Left renal cortex interstitium (tissue), 4 donors: ENCODE measurements at places on chromosomes 5 and 9. TPM values are rescaled to one million over a fixed set of nuclear protein-coding genes. Genes with fewer than 3 reads are reported as not detected.

Gene BARHL1
- not detected for polyA plus RNA-seq

Gene SPATA31A5
- polyA plus RNA-seq = not detected

Gene SYNPO
- 115 TPM for polyA plus RNA-seq

Gene SLC6A19
- polyA plus RNA-seq = 35.4 TPM

Gene RBM18
- polyA plus RNA-seq = 40.3 TPM

Gene SH3GL2
- polyA plus RNA-seq = 4.0 TPM

Gene SPATA31A3
- not detected for polyA plus RNA-seq

Gene PCAT7
- 0.43 TPM for polyA plus RNA-seq

Gene PCDHGA2
- 7.4 TPM for polyA plus RNA-seq

Gene SLC45A2
- 0.16 TPM for polyA plus RNA-seq

Gene PCDHB7
- polyA plus RNA-seq = 4.7 TPM

Gene SLC46A2
- 0.23 TPM for polyA plus RNA-seq

Gene FEM1C
- 20.3 TPM for polyA plus RNA-seq

Gene C5orf52
- polyA plus RNA-seq = not detected

Gene PPIP5K2
- polyA plus RNA-seq = 85.7 TPM

Gene NINJ1
- polyA plus RNA-seq = 40.5 TPM

Gene ADAMTSL2
- 2.2 TPM for polyA plus RNA-seq
